Transverse colon (tissue), 4 donors: ENCODE measurements at places on chromosomes 12 and 14. TPM values are rescaled to one million over a fixed set of nuclear protein-coding genes. Genes with fewer than 3 reads are reported as not detected.

Gene AGAP2
- 2.2 TPM for total RNA-seq

Gene MEG3
- total RNA-seq: 156 TPM

Gene KLRK1
- 5.0 TPM for total RNA-seq

Gene FOXN4
- total RNA-seq: not detected

Gene KLHL42
- 14.7 TPM for total RNA-seq

Gene RIPK3
- 45.6 TPM for total RNA-seq

Gene KCNH3
- 0.80 TPM for total RNA-seq

Gene SNAPC1
- 5.1 TPM for total RNA-seq

Gene TEX52
- not detected for total RNA-seq

Gene SLC22A17
- 4.0 TPM for total RNA-seq

Gene FSCB
- total RNA-seq: not detected

Gene HSPB8
- total RNA-seq: 42.7 TPM

Gene RNU4-1
- total RNA-seq: under 0.01 TPM

Gene FAIM2
- 2.8 TPM for total RNA-seq

Gene ANO4
- total RNA-seq: not detected

Gene KCNJ8
- 3.5 TPM for total RNA-seq

Gene IQSEC3
- 0.27 TPM for total RNA-seq

Gene TAPBPL
- 88.6 TPM for total RNA-seq

Gene CFAP73
- not detected for total RNA-seq

Gene INHBE
- total RNA-seq: not detected

Gene ACSS3
- total RNA-seq: 9.2 TPM

Gene KCNH5
- total RNA-seq: not detected

Gene LAG3
- not detected for total RNA-seq

Gene FAM222A
- total RNA-seq: 1.8 TPM

Gene NELL2
- total RNA-seq: 9.5 TPM

Gene ETV6
- 19.9 TPM for total RNA-seq

Gene ENDOU
- not detected for total RNA-seq

Gene OR11G2
- total RNA-seq: not detected

Gene OTOGL
- total RNA-seq: 0.60 TPM

Gene VASH1
- total RNA-seq: 7.5 TPM

Gene MMP17
- 23.6 TPM for total RNA-seq

Gene KRT82
- not detected for total RNA-seq

Gene RHEBL1
- not detected for total RNA-seq

Gene C14orf39
- total RNA-seq: 0.16 TPM
